ENCODE measurements at places on chromosomes 3 and 15.

DNA sequence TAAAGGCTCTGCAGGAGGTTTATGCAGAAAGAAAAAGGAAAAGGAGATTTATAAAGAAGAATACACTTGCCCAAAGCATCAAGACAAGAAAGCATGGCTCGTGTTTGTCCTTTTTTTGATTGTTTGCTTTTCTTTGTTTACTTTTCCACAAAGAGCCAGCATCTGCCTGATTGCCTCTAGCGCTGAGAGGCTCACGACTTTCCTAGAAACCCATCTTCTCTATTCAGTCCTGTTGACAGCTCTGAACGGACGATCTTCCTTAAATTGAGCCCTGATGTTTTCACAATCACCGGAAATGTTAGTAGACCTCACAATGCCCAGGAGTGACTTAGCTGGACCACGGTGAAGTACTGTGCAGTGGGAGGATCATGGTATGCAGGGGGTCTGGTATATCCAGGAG lies 12.4 kb downstream of the GP5 start:
- DNase-seq = no peak

GRCh38 chr3:176937541-176937940 lies 259.7 kb downstream of the TBL1XR1 start:
- DNase-seq = no peak

- DNase-seq = no peak
Measured at GRCh38 chr3:155089495-155089894, 9.4 kb downstream of the MME start.

GRCh38 chr3:53996141-53996874 lies 104.6 kb upstream of the SELENOK start:
- no peak for DNase-seq

DNA sequence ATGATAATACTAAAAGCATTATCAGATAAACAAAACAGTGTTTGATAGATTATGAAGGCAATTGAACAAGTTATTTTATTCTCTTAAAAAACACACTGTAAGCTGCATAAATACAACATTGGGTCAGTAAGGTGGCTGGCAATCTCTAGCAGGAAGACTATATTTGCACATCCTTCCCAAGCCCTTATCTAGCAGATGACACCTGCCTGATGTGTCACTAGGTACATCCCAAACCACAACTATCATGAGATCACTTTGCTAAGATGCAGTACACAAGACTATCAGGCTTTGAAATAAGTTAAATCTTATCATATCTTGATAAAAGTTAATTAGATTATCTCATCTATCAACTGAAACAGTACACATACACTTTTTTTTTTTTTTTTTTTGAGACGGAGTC lies 417.4 kb downstream of the MECOM start:
- no peak for DNase-seq

Data from hepatocyte (in vitro differentiated cells).